Brain pericyte (primary cell): ENCODE measurements at places on chromosomes 6 and 20.

- DNase-seq: no peak
Measured at GRCh38 chr6:45850378-45851033, 165.2 kb downstream of the CLIC5 start.

- no peak for DNase-seq
Measured at GRCh38 chr20:56430461-56430860, 18.4 kb downstream of the CASS4 start.

DNA sequence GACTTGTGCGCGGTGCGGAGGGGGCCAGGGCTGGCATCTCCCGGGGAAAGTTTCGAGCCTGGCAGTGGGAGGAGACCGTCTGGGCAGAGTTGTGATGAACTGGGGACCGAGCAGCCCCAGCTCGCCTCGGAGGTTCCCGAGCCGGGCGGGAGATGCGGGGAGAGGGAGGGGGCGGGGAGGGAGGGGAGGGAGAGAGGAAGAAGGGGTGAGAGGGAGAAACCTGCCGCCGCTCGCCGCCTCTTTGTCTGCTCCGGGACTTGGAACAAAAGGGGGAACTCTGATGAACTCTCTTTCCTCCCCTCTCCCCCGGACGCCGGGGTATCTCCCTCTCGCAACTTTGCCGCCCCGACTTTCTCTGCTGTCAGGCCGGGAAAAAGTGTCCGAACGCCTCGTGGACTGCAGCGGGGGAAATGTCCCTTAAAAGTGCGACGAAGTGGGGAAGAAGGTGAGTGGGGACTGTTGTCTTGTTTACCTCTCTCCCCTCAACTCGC is 72.7 kb downstream of the SOX4 start:
- no peak for DNase-seq

DNA sequence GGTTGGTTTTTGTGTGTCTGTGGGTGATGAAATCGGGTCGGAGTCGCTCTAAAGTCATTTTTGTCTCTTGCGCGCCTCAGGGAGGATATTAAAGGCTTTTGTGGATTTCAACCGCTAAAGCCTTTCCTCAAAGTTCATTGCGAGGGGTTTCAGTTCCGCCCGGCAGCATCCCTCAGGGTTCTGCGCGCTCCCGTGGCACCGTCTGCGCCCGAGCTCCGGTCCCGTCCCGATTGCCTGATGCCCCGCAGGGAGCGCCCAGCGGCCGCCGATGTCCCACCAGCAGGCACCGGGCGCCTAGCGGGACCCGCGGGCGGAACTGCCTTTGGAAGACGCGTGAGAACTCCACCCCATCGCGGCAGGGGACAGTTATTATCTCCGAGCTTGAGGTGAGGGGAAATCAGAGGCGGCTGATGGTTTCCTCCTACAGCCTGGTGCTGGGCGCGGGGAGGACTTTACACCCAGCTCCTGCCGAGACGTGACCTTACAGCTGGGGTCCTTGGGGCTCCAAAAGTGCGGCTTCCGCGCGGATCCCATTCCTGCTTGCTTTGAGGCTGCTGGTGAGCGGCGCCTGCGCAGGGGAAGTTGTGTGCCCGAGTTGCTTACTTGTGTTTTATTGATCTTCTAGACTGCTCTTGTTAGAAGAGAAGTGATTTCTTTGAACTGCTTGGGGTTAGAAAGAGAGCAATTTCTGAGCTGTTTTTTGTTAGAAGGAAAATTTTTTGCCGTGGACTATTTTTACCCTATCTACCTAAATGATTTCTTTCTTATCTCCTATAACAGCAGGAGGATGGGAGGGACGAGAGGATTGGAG is 27.1 kb downstream of the ULBP1 start:
- DNase-seq: no peak

GRCh38 chr20:50186987-50187402 is 3.6 kb upstream of the CEBPB start:
- no peak for DNase-seq

DNA sequence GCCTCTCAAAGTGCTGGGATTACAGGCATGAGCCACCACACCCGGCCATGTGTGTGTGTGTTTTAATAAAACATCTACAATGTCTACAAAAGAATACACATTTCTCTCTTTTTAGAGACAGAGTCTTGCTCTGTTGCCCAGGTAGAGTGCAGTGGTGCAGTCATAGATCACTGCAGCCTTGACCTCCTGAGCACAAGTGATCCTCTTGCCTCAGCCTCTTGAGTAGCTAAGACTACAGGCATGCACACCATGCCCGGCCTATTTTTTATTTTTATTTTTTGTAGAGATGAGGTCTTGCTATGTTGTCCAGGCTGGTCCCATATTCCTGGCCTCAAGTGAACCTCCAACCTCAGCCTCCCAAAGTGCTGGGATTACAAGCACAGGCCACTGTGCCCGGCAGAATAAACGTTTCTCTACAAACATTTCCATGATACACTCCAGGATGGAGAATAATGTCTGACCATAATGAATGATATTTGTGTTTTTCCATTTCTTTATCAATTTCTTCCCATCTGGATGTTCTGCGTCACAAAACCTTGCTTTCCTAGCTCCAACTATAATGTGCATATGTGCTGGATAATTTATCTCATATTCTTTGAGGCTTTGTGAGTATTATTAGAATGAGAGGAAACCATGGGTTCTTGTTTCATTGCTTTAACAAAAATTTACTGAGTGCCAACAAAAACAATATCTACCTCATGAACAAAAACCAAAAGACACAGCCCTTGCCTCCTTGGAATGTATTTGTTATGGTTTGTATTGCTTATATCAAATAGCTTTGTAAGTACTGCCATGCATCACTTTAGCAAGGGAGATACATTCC is 28.6 kb upstream of the CCN2 start:
- DNase-seq: peak; percentile 87

- no peak for DNase-seq
Measured at GRCh38 chr20:25399037-25399430, 8.4 kb upstream of the ABHD12 start.

- no peak for DNase-seq
Measured at GRCh38 chr6:142953373-142954273, 8.6 kb upstream of the HIVEP2 start.

DNA sequence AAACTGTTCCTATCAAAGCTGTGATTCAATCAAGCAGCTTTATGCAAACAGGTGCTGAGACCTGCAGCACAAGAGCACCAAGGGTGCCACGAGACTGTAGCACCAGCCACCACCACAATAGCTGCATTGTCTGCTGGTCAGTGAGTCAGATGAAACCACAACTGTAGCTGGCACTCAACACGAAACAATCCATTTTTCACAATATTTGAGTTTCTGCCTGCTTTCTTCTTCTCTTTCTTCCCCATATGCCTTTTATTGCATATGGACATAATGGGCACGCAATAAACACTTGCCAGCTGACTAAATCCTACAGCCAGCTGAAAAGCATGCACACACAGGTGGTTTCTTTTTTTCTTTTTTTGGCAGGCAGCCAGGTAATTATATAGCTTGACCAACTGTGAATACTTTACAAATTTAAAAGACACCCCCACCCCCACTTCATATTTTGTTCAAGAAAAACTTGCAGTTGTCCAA is 16.6 kb downstream of the SLC2A12 start:
- DNase-seq: no peak

DNA sequence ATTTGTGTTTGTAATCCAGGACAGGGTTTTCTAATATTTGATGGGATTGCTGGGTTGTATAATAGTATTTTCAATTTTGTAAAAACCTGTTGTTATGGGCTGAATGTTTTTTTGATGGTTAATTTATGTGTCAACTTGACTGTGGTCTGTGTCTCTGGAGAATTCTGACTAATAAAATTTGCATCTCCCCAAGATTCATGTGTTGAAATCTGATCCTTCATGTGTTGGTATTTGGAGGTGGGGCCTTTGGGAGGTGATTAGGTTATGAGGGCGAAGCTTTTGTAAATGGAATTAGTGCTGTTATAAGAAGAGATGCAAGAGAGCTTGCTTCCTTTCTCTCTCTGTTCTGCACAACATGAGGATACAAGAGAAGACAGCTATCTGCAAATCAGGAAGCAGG is 48.7 kb upstream of the SAMD5 start:
- no peak for DNase-seq

DNA sequence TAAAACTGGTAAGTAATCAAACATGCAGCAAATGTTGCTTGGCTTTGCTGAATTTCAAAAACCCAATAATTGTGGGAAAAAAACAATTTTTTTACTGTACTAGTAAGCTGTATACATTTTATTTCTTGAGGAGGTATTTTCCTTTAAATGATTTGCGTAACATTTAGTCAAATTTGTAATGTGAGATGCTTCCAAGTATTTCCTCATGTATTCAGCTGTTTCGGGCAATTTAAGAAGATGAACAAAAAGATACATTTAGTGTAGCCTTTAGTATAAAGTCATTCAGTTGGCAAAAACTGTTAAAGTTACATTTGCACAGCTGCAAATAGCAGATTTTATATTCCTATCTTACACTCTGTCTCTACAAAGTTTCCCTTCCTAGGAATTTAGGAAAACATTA is 186.1 kb upstream of the SCGN start:
- DNase-seq: no peak

DNA sequence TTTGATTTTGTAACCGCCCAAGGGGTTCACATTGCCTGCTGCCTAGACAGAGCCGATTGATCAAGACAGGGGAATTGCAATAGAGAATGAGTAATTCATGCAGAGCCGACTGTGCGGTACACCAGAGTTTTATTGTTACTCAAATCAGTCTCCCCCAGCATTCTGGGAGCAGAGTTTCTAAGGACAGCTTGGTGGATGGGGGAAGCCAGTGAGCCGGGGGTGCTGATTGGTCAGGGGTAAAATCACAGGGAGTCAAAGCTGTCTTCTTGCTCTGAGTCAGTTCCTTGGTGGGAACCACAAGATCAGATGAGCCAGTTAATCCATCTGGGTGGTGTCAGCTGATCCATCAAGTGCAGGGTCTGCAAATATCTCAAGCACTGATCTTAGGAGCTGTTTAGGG is 60.0 kb upstream of the EZR start:
- no peak for DNase-seq

DNA sequence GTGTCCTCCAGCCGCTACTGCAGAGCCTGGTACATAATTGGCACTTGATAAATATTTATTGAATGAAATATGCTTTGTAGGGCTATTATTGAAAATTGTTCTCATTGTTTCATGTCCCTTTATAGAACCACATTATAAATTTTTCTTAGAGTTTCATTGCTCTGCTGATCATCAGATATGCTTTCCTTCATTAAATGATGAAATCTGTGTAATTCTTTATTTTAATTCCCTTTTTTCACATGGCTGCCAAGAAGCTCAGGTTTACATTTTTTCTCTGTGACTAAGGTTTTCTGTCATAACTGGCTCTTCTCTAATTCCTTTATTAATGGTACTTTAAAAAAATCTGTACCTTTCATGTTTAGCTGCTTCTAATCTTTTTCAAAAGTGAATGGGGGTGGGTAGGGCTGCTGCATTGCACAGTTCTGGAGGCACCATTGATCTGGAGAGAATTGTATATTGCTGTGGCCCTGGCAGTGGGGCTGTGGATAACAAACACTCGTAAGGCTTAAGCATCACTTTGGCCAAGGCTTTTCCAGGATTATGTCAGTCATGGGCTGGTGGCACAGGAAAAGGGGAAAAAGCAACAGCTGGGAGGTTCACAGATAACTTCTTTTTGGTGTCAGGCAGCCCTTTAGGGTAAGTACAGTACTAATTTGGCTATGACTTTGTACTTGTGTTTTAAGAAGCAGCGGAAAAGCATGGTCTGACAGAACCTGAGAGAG is 43.8 kb downstream of the ARFGEF2 start:
- no peak for DNase-seq
